ENCODE measurements at places on chromosomes 16 and 17.

DNA sequence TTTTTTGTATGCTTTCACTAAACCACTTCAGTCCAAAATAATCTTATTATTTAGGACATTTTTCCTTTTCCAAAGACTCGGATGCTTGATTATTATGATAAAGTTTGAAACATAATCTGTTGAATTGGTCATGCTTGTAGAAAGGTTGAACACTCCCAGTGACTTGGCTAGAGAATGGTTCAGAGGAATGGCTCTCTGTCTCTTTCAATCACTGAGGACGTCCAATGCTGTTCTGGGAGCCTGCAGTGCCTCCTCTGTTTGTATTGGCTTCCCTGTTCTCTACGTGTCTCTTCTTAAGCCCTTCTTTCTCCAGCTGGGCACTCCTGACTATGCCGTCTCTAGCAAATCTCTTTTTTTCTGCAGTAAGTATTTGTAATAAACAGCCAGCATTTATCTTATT is 369.0 kb upstream of the DYNLRB2 start:
- DNase-seq: no peak

DNA sequence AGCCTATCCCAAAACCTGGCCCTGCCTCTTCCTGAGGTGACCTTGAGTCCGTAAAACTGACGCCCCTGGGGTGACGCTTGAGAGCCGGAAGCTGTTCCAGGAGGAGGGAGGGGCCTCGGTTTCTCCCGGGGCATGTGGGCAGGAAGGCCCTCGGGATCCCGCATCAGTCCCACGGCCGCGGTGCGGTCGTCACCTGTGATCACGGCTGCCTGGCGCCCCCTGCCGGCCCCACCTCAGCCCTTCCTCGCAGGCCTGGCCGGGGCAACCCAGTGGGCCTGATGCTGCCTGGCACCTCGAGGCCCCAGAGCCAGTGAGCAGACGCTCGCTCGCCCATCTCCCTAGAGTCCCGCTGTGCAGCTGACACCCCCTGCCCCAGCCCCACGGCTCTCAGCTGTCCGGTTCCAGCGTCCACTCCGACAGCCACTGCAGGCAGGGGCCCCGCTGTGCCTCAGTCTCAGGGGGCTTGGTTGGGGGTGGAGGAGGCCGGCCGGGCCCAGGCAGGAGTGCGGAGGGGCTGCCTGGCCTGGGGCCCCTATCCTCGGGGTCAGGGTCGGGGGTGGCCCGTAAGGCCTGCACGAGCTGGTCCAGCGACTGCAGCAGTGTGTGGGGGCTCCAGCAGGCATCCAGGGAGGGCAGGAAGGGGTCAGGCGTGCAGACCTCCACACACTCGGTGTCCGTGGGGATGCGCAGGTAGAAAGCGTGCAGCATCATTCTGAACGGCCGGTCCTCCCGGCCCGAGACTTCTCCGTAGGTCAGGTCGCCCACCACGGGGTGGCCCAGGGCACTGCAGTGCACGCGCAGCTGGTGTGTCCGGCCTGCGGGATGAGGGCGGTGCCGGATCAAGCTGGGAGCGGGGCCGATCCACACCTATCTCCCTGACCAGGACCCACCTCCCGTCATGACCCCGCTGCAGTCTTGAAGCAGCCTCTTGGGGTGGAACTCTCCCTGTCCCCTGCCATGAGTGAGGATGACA is 2.3 kb downstream of the RPUSD1 start:
- no peak for DNase-seq

DNA sequence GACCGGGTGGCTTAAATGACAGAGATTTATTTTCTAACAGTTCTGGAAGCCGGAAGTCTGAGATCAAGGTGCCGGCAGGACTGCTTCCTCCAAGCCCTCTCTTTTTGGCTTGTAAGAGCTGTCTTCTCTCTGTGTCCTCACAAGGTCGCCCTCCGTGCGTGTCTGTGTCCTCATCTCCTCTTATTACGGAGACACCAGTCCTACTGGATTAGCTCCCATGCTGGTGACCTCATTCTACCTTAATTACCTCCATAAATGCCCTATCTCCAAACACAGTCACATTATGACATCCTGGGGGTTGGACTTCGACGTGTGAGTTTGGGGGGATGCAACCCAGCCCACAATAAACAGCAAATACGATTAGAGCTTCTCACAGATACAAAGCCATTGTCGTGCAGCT is 161.5 kb downstream of the FOXL1 start:
- no peak for DNase-seq

DNA sequence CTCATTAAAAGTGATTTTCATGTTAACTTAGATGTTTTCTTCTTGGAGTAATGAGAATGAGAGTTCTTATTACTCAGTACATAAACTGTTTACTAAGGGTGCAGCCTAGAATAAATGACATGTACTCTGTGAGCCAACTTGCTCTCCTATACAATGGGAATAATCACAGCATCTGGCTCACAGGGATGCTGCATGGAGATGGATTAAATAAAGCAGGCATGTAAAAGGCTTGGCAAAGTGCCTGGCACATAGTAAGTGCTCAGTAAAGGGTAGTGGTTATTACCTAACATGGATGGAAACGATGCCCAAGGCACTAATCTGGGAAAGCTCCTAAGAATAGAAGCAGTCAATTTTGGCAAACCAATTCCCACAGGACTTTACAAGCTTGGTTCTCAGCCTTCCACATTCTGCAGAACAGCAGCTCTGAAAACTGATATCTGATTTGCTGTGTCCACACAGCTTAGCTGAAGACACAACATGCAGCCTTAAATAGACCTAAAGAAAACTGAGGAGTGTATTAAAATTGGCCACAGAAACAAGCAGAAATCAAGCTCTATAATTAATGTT is 176.1 kb downstream of the ABCC12 start:
- no peak for DNase-seq

DNA sequence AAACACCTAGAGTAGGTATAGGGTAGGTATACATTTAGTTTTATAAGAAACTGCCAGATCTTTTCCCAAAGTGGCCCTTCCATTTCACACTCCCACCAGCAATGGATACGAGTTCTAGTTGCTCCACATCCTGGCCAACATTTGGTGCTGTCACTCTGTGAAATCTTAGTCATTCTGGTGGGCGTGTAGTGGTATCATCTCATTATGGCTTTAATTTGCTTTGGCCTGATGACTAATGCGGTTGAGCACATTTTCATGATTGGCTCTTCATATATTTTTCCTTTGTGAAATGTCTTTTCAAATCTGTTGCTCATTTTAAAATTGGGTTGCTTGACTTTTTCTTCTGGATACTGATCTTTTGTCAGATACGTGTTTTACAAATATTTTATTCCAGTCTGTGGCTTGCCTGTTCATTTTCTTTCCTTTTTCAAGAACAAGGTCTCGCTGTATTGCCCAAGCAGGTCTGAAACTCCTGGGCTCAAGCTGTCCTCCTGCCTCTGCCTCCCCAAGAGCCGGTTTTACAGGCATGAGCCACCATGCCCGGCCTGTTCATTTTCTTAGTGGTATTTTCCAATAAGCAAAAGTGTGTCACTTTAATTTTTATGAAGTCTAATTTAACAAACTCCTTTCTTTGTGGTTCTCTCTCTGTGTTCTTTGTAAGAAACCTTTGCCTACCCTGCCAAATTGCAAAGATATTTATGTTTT is 192.4 kb downstream of the SEC14L1 start:
- DNase-seq: no peak

GRCh38 chr17:15493693-15494035 is 26.2 kb upstream of the CDRT4 start:
- no peak for DNase-seq

- DNase-seq: no peak
Measured at GRCh38 chr16:51540259-51540658, 389.2 kb upstream of the SALL1 start.

- no peak for DNase-seq
Measured at GRCh38 chr17:76050538-76051467, 21.5 kb downstream of the SRP68 start.

GRCh38 chr16:1653023-1653422 is 25.1 kb upstream of the JPT2 start:
- DNase-seq: no peak

DNA sequence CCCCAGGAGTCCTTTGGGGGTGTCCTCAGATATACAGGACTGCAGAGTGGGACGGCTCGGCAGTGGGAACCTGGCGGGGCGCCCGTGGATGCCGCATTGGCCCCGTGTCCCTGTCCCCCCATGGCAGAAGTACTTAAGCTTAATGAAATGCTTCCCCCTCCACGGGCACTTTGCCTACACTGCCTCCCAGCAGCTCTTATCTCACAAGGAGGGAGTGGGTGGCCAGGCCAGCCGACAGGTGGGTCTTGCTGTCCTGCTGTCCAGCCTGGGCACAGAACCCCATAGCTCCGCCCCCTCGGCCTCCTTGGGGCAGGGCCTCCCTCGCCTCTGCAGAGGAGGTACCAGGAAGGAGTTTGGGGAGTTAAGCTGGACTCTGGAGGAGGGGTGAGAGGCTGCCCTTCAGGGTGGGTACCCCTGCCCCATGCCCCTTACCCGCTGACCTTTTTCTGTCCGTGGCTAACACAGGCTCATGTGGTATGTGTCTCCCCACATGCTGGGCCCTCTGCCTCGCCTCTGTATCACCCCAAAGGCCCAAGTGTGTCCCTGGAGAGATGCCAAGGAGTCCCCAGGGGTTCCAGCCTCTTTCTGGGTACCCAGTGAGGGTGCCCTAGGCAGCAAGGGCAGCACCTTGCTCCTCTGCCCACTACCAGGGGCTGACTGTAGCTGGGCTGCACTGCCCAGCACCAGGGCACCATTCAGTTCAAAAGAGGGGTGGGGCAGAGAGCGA is 8.7 kb downstream of the THRA start:
- DNase-seq: no peak

DNA sequence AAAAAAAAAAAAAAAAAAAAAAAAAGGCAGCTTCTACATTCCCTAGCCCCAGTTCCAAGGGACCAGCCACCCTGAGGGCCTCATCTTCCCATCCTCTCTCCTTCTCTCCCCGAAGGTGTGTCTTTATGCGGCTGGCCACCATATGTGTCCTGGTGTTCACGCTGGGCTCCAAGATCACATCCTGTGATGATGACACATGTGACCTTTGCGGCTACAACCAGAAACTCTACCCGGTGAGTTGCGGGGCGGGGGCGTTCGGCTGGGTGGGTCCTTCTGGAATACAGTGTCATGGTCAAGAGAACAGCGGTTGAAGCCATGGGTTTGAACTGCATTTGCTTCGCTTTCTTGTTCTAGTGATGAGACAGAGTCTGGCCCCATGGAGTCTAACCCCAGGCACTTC is 22.6 kb upstream of the COQ7 start:
- no peak for DNase-seq

GRCh38 chr16:87834668-87835473 is 34.4 kb downstream of the SLC7A5 start:
- DNase-seq: no peak

DNA sequence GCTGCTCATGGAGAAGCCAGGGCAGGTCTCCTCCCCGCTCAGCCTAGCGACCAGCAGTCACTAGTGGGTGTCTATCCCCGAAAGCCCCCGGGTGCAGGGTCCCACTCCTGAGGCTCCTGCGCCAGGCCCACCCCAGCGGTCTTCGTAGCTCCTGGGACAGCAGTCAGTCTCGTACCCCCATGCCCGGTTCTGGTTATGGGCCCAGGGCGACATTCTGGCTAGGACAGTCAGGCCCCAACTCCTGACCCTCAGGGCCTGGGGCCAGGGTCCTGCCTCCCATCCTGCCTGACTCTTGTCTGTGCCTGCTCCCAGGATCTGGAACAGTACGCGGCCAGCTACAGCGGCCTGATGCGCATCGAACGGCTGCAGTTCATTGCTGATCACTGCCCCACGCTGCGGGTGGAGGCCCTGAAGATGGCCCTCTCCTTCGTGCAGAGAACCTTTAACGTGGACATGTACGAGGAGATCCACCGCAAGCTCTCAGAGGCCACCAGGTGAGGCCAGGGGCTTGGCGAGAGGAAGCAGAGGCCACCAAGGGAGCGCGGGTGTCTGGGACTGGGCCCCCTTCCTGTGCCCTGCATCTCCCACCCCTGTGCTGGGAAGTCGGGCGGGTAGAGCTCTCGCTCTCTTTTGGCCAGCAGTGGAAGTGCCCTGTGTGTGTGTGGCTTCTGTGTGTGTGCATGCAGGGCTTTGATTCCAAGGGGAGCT is 2.0 kb downstream of the GPS1 start:
- DNase-seq: no peak
